ENCODE measurements at places on chromosomes 7 and 10.

GRCh38 chr10:91040343-91040742, 119.5 kb upstream of the ANKRD1 start:
- no peak for DNase-seq

DNA sequence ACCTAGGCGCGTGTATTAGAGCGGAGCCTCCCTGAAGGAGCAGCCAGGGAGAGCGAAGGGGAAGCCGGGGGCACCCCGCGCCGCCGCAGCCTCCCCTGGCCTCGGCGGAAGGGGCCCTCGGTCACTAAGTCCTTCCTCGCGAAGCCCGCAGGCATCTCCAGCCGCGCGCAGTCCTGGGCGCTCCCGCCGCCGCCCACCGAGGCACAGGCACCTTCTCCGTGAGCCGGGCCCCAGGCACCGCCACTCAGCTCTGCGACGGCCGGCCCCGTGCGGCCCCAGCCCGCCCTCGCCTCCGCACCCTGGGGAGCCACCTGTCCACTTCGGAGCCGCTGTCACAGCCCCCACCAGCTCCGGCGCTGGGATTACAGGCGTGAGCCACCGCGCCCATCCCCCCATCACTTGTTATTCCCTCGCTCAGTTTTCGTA, 80.8 kb downstream of the ZNF467 start:
- DNase-seq, result no peak

DNA sequence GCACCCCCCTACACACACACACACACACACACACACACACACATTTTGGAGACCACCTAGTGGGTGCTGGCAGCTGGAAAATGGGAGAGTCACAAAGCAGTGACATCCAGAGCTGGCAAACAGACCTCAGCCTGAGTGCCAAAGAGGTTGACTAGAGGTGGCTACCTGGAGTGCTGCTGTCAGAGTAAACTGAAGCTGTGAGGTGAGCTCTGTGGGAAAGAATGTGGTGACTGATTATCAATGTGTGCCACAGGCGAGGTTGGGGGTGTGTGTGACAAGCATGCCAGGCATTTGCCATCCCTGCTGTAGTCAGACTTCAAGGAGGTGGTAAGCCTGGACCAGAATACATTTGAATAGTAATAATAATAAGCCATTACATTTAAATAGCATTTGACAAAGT, 120.6 kb downstream of the SLIT1 start:
- no peak for DNase-seq

- DNase-seq, result no peak
These were observed 621.3 kb downstream of the ANKRD7 start for GRCh38 chr7:118845791-118846190.

- DNase-seq, result no peak
These were observed 33.6 kb downstream of the ABCB1 start for GRCh38 chr7:87567052-87567451.

DNA sequence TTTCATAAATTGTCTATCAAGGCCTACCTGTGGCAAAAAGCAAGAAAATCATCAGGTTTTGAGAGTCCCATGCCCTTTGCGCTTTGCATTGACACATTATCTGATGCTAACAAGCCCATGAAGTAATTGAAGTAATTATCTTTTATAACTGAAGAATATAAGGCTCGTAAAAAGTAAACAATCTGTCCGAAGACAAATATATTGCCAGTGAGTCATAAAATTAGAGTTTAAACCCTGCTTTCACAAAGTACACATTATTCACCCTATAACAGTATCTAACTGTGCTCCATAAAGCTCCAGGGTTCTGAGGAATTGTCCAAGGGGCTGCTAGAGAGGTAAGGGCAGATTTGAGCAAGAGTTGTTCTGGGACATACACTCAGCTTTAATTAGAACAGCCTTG, 102.3 kb upstream of the PPP1R3A start:
- no peak for DNase-seq

GRCh38 chr10:55500931-55501559, 700.0 kb upstream of the PCDH15 start:
- DNase-seq, result no peak

- DNase-seq, result no peak
These were observed 31.9 kb upstream of the AGBL3 start for GRCh38 chr7:134954197-134955082.

GRCh38 chr10:100529475-100530298, at the start of gene NDUFB8:
TSS of gene NDUFB8 (minus strand) at chr10:100529871. CDS start at chr10:100529851, 20 bp downstream.
- peak; percentile 69 for DNase-seq

DNA sequence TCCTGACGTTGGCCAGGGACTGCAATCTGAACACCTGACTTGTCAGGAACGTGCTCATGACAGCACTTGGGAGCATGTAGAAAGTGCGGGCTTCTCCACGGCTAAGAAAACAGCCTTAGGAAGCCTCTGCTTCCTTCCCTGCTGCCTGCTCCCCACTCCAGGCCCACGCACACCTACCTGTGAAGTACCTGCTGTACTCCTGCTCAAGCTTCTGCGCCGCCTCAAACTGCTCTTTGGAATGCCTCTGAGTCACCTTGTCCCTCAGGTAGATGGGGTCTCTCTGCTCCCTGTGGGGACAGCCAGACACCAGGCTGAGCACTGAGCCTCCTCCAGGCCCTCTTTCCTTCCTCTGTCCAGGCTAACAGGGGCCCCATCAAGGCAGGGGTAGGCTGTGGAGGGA, 132.7 kb downstream of the DLG5 start:
- DNase-seq, result no peak

DNA sequence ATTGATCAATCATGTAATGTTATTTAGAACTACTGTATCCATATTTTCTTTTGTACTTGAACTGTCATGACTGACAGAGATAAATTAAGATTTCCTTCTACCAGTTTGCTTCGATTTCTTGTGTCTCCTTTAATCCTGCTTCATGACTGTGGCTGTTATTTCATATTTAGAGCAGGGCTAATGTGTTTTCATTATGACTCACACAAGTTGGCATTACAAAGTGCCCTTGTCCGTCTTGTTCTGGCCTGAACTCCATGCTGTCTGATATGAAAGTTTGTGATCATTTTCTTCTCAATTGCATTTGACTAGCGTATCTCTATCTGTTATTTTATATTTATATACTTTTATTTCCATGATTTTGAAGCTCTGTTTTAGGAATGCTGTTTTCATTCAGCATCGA, 344.1 kb upstream of the PRKCQ start:
- DNase-seq, result no peak

- no peak for DNase-seq
These were observed 110.3 kb upstream of the ARID5B start for GRCh38 chr10:61791216-61791615.

DNA sequence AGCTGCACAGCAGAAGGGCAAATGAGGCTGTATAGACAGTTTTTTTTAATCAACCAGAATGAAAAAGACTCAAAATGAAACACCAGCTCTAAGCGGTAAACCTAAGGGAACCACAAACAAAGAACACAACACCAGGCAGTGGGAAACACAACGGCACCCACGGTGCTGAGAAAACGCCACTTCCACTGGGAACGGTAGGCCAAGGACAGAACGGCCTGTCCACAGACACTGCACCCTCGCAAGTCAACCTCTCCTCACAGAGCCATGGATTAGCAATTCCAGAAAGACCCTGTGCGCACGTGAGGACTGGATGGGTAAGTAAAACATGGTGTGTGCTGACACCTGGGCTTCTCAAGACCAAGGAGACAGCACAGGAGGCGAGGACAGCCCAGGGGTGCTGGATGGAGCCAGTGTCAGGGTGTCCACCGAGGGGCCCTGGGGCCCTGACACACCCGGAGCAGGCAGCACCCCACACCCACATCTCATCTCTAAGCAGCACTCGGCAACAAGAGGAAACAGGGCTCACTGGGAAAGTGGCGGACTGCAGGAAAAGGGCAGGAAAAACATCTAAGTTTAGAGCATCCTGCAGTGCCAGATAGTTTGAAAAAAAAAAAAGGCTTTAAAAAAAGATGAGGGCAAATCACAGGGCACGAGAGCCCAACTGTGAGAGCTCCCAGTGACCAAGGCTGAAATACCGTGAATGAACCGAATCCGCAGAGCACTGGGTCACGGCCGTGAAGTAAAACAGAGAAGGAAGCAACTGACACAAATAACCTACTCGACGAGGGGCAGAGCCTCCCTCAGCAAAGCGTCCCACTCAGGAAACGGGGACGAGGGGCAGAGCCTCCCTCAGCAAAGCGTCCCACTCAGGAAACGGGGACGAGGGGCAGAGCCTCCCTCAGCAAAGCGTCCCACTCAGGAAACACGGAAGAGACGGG, 120.2 kb downstream of the MAD1L1 start:
- DNase-seq, result no peak

DNA sequence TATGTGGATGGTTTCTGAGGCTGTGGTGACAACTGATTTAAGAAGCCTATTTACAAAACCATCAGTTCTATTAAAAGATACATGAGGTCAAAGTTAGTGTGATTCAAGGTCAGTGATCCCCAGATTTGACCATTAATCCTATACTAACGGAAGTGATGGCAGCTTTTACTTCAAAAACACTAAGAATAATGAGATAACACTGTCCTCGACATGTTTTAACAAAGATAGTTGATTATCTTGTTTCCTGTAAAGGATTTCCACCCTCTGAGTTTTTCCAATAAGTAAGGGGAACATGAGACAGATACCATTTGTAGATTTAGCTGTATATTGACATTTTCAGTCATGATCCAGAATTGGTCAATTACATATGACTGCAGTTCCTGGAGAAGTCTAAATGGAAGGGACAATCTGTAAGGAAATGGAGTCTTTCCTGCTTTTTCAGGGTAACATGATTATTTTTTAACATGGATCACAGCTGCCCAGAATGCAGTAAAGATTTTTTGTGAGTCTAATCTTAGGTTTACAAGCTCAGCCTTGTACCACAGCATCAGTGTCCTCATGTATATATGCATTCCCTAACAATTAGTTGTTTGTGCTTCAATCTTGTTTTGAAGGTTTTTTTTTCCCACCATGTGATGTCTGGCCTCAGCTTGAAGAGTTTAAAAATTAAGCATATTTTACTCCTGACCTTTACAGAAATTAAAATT, 188.0 kb downstream of the PPP1R9A start:
- no peak for DNase-seq

DNA sequence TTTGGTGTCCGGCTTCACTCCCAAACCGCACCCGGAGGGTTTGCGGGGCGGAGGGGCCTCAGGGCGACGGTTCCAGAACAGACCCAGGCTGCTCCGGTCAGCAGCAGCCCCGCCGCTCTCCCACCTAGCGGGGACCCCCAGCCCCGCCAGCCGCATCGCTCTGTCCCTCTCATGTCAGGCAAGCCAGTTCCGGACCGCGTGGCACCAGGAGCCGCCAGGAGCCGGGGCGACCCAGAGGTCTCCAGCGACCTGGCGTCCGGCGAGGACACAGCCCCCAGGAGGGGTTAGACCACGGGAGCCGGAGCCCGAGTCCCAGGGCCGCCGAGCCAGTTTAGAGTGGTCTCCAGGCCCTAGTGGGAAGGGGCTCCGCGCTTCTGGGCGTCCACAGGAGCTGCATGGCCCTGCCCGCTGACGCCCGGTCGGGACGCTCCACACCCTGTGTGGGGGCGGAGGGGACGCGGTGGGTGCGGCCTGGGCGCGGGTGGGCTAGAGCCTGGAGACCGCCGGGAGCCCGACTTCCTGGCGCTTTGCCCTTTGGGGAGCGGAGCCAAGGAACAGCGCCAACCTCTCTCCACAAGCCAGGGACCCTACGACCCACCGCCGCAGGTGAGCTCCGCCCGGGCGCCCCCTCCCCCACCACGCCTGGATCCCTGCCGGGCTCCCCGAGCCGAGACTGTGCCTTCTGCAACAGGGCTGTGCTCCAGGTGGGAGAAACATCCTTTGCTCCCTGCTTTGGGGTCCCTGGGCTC, 43.4 kb downstream of the ZNF117 start:
- no peak for DNase-seq

DNA sequence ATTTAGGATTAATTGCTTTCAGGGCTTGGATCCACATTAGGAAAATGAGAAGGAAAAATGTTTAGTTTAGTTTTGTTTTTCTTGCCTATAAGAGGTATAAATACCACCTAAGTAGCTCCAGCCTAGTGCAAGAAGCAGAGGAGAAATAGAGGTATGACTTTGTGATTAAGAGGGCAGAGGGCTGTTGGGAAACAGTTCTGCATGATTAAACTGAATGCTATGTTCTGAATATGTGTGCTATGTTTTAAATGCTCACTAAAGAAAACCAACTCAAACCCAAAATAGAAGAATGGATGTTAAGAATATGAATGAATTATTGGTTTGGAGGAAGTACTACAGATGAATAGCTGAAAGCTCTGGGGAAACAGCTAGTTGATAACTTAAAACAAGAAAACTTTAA, 7.6 kb downstream of the CALCR start:
- DNase-seq, result no peak

DNA sequence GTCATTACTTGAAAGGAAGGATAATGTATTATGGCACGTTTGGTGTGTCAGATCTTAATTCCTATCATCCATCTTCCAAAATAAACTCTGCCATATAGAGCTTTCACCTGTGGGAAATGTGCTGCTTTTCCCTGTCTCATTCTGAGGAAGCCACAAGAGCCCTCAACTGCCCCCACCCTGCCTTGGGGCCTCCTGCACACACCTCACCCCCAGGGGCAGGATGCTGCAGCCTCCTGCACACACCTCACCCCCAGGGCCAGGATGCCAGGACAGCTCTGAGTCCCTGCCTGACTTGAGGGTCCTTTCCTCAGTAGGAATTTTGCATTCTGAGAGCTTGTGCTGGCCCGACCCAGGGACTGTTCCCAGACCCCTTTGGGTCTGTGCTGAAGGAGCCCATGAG, 67.1 kb downstream of the COL13A1 start:
- DNase-seq, result no peak

GRCh38 chr10:15719899-15720634, at the start of gene ITGA8:
TSS of gene ITGA8 (minus strand) at chr10:15719922. CDS start at chr10:15719771, 151 bp downstream.
- no peak for DNase-seq

DNA sequence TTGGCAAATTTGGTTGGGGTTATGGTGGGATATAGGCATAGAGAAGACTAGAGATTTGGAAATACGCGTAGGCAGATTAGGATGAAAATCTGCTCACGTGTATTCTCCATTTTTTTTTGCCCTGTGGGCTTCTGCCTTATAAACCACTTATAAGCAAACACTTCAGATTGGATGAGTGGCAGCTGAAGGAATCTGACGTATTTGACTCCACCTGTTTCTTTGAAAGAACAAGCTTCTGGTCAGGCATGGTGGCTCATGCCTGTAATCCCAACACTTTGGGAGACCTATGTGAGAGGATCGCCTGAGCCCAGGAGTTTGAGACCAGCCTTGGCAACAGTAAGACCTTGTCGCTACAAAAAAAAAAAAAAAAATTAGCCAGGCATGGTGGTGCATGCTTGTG, 5.1 kb downstream of the STK31 start:
- no peak for DNase-seq

DNA sequence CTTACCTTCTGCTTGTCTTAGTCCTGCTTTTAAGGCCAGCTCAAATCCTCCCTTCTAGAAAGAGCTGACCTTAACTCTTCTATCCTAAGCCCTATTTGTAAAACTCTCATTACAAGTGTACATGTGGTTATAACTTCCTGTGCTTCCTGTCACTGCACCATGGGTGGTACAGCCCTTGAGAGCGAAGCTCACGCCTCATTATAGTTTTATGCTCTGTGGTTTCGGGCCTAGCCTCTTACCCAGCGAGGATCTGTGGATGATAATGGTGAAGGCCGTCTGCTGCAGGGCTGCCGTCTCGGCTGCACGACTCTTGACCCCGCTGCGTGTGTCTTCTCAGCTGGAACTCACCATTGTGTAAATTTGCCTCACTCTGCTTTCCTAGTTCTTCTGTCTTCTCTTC, 74.6 kb downstream of the CUL1 start:
- DNase-seq, result no peak

All from SW 1271 (cell line).